ENCODE measurements at places on chromosomes 1 and 21.

- DNase-seq = no peak
Observed at GRCh38 chr1:57019236-57019839, 53.5 kb upstream of the C8B start.

DNA sequence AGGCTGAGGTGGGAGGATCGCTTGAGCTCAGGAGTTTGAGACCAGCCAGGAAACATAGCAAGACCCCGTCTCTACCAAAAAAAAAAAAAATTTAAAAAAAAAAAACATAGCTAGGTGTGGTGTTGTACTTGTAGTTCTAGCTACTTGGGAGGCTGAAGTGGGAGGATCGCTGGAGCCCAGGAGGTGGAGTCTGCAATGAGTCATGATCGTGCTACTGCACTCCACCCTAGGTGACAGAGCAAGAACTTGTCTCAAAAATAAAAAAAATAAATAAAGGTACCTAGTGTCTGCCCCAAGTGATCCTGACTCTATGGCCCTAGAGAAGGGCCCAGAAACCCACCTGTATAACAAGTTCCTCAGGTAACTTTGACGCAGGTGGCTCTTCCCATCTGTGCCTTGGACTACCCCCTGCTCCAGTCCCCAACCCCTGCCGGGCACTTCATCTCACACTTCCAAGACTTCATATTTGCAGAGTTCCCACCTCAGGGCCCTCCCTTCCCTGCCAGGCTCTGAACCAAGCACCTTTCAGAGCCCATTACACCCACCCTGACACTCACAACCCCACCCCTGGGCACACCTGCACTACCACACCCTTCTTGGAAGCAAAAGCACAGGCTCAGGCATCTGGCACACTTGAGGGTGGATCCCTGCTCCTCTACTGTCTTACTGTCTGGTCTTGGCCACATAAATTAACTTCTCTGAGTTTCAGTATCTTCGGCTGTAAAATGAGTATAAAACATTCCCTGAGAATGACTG, 80.2 kb upstream of the KLHDC7A start:
- DNase-seq = no peak

DNA sequence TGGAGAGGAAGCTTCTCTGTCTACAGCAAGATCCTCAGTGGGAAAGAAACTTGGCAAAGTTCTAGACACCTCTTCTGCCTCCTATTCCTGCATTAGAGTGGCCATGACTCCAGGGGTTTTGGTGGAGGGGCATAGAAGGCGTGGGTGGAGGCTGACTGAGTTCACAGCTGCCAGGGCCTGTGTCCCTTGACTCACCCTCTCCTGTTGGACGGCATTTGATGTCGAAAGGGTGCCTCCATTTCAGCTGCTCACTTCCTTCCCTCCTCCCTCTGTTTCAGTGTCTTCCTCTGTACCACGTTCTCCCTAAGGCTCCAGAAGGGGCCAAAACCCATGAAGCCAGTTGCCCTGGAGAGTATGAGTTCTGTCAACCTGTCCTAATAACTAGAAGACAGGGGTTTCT, 632 bp downstream of the TMEM79 start:
- DNase-seq = no peak

DNA sequence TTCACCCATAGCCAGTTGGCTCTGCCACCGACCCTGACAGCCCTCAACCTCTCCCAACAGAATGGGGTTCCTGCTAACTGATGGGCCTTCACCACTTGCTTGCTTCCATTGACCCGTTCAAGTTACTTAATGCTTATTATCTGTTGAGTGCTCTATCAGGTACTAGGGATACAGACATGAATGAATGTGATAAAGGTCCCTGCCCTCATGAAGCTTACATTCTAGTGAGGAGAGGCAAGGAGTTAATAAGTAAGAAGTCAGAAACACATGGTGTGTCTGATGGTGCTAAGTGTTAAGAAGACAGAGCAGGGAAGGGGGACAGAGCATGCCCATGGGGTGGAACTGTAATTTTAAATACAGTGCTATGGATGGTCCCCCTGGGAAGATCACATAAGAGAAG, 107.5 kb upstream of the JUN start:
- no peak for DNase-seq

- no peak for DNase-seq
Observed at GRCh38 chr21:36643374-36644250, 55.3 kb upstream of the SIM2 start.

GRCh38 chr1:173414539-173415226, 62.5 kb upstream of the PRDX6 start:
- no peak for DNase-seq

GRCh38 chr1:45836451-45836850, 33.0 kb downstream of the MAST2 start:
- DNase-seq = no peak
